ENCODE measurements at places on chromosomes 5 and 9.

GRCh38 chr5:179991106-179991505, 80.5 kb downstream of the RNF130 start:
- no peak for DNase-seq

GRCh38 chr5:151673421-151673820, 13.3 kb downstream of the SPARC start:
- DNase-seq, result no peak

DNA sequence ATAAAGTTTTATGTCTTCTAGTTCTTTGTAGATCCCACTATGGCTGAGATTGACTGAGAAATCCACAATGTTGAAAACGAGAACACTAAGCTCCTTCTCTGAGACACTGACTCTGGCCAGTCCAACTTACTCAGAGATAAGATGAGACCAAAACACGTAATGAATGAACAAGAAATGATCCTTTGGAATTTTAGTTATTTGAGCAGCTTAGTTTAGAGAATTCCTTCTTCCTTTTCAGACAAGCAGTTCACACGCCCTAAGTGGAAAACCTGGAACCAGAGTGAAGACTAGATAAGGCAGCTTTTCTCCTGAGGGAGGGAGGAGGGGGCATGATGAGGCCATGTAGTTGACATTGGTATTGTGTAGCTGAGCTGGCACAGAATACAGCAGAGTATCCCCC, 139.6 kb downstream of the GABRB2 start:
- no peak for DNase-seq

DNA sequence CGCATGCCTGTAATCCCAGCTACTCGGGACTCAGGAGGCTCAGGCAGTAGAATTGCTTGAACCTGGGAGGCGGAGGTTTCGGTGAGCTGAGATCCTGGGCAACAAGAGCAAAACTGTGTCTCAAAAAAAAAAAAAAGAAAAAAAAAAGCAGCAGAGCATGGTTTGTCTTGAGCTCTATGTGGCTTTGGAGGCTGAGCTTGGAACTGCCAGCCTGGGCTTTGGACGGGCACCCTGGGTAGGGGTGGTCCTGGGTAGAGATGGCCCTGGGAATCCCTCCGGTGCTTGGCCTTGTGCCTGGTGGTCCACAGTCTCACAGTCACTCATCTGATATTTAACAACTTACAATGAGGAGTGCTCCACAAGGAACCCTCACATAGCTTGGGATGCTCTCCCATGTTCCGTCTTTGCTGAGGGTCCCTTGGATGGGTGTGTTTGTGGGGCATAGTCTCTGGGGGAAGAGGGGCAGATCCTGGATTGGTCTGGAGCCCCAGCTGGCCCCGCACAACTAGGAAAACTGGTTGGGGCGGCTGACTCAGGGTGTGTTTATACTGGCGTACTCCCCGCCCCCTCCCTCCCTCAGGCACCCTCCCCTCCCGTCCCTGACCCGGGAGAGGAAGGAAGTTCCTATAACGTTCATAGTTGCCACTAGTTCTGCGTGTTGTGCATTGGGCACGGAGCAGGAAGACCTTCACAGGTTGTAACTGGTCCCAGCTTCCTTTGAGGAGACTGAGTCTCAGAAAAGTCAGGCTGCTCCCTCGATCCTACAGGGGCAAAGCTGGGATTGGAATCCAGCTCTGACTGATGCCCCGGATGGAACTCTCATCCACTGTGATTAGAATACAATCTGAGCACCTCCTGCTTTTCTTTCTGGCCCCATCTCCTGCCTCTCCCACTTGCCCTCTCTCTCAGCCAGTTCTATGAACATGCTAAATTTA, 11.2 kb downstream of the IER5L start:
- peak; percentile 22 for DNase-seq

DNA sequence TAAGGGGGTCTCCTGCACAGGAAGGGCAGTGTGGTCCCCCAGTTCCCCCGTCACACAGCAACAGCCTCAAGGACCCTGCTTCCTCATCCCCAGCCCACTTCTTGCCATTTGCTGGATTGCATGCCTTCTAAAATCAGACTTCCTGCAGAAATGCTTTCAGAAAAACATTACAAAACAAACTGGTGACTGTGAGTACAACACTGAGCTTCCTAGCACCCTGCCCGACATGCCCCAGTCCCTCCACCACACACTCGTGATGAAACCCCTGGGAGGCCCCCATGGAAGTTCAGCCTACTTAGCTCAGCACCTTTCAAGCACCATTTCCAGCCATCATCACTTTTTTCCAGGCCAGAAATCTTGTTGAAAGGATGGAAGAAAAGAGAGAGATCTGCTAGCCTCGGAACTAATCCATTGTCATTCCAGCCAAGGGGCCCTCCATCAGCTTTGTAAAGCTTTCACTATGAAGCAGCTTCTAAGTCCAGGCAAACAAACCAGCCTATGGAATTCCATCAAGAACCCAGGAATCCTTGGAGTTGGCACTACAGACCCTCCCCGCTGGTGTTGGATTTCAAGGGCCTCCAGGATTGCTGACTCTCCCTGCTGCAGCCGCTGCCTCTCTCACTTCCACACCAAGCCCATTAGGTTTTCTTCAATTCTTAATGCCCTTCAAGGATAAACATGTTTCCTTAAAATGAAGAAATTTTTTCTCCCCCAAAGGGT, 114.6 kb downstream of the C5orf15 start:
- no peak for DNase-seq

DNA sequence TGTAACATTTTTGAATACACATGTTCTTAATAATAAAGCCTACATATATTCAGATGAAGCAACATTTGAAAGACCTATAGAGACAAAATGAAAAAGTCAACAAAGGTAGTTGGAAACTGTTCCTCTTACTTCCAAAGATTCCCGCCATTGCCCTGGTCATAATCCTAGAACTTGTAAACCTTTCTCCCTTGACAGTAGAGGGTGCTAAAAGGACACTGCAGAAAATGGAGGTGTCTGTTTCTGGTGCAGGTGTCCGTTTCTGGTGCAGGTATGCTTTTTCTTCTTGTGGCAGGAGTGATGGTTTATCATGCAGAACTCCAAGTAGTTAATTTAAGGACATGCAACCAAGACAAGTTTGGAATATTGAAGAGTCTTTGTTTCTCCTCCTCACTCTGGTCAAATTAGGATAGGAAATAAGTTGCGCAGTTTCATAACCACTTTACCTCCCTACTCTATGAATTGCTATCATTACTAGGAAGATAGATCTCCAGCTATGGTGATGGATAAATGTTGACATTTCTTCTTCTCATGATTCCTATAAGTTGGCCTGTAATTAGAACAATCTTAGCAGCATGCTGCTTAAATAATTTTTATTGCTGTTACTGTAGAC, 56.0 kb upstream of the FAM174A start:
- DNase-seq, result no peak

DNA sequence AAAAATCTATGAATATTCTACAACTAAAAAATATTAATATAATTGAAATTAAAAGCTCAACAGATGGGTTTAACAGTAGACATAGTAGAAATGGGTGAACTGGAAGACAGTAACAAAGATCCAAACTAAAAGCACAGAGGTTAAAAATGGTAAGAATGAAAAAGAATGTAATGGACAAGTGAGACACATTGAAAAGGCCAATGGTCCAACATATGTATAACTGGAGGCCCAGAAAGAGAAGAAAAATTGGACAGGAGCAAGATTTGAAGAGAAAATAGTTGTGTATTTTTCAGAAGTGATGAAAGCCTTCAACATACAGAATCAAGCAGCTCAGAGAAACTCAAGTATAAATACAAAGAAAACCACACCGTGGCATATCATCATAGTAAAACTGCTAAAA, 58.6 kb downstream of the PCDHGC5 start:
- no peak for DNase-seq

DNA sequence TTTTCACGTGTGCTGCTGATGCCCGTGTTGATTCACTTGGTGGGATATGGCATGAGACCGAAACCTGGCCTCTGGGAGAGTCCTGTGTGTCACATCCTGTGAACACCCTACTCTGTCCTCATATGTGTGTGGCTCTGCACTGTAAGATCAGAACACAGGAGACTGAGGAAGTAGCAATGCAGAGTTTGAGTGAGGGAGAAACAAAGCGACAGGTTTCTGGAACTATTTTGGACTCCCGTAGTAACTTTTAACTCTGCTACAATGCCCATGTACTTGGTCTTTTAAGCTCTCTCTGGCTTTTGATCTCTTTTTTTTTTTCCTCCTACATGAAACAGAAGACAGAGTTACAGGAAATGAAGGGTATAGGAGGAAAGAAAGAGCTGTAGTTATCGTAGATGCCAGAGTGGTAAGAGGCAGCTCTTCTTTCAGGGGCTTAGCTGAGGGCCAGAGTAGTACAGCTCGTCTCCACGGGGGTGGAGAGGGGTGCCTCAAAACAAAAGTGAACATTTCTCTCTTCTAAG, 26.6 kb downstream of the GRAMD2B start:
- DNase-seq, result peak; percentile 49

DNA sequence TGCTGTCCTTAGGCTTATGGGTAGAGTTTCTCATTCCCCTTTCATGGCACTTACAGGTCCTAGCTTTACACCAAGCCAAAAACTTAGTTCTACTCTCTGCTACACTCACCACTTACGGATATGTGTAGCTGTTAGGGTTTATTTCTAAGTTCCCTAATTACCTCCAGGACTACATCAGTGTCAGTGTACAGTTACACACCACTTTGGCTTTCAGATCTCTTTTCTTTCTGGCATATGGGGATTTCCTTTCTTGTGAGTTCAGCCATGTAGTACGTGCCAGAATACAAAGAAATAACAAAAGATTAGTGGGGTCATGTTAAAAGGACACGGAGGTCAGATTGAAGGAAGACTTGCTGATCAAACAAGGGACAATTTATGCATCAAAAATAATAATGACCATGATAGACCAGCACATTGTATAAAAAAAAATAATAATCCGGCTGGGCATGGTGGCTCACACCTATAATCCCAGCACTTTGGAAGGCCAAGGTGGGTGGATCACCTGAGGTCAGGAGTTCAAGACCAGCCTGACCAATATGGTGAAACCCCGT, 41.8 kb downstream of the LYRM7 start:
- no peak for DNase-seq

DNA sequence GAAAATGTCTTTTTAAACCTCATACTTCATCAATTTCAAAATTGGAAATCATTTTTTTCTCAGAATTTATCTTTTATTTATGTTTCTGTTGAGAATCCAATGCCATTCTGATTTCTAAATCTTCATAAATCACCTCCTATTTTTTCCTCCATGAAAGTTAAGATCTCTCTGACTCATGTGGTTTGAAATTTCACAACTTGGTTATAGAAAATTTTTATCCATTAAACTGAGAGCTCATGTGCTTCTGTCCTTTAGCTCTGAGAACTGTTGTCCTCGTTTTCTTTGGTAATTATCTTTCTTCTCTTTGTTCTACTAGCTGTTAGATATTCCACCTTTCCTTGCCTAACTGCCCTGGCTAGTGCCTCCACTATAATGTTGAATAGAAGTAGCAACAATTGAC, 1.5 kb upstream of the RNF180 start:
- no peak for DNase-seq

DNA sequence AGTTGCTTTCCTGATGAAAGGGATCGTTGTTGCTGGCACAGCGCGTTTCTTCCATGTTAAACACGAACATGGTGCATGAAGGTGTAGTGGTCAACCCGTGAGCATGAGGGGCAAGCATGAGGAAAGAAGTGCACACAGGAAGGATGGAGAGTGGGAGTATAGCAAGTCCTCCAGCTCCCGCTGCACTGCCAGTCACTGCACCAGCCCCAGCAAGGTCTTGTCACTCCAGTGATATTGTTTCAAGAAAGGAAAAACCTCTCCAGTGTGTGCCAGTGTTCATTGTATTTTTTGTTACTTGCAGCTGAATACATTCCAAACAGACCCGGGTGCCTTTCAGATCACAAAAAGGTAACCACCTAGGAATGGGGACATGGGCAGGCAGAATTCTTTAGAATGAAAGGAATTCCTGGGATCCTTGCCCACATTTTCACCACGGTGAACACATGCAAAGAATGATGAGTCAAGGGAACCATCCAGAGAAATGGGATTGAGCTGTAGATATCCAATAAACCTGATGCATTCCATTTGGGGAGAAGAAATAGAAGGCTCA, 186.3 kb downstream of the AOPEP start:
- no peak for DNase-seq

DNA sequence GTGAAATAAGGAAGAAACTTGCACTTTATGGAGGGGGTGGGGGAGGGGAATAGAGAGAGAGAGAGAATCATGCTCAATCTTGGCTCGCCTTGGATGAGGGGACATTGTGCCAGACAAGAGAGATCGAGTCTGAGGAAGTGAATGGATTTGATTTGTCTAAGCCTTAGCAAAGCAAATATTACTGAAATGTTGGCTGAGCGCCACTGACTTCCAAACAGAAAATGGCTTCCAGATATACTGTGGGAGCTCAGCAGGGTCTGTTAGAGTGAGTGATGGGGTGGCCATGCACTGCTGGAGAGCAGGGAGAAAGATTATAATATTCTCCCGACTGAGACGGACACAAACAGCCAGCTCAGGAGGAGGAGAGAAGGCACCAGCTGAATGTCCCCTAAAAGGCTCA, 34.5 kb downstream of the BRINP1 start:
- no peak for DNase-seq

DNA sequence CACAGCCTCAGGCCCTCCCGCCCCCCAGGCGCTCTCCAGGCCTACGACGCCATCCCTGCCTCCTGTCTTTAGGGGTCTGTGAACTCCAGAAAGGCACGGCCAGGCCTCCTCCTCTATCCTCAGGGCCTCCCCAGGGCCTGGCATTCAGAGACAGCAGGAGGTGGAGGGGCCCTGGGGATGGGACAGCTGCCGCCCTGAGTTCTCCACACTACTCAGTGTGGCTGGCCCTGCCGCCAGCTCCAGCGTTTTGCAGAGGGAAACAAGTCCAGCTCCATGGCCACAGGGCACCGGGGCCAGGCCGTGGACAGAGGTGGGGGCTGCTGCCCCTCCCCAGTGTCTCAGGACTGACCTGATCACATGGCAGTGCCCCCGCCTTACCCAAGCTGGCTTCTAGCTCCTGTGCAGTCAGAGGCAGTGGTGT, 16.4 kb downstream of the SH3GLB2 start:
- no peak for DNase-seq

GRCh38 chr9:17057729-17058128, 77.1 kb upstream of the CNTLN start:
- DNase-seq, result no peak

DNA sequence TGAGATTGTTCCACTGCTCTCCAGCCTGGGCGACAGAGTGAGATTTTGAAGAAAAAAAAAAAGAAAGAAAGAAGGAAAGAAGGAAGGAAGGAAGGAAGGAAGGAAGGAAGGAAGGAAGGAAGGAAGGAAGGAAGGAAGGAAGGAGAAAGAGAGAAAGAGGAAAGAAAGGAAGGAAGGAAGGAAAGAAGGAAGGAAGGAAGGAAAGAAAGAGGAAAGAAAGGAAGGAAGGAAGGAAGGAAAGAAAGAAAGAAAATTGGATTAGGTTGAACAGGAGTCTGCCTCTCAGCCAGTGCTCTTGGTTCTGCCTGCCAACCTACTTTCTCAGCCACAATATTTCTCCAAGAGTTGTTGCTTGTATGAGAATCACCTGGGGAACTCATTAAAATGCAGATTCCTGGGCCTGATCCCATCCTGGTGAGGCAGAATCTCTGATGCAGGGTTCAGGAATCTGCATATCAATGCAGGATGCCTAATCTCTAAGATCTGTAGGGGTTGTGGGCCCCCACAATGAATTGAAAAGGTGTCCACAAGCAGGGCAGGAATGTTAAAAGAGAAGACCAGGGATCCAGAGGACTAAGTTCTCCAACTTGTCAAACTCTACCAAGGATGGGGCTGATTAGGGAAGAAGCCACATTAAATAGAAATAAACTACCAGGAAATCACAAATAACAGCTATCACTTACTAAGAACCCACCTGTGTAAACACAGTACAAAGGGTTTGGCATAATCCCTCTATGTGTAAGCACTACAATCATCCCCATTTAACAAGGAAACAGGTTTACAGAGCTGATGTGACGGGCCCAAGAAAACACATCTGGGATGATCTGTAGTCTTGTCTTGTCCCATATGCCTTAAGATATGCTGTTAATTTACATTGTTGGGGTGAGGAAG, 23.4 kb upstream of the GALNT10 start:
- no peak for DNase-seq
